Urinary bladder (tissue), 4 donors: ENCODE measurements at places on chromosomes 4 and X. TPM values are rescaled to one million over a fixed set of nuclear protein-coding genes. Genes with fewer than 3 reads are reported as not detected.

The CORIN gene
- 8.6 TPM for polyA plus RNA-seq

The CTAG2 gene
- polyA plus RNA-seq, result not detected

The HPGDS gene
- polyA plus RNA-seq, result 1.5 TPM

The SH2D1A gene
- 0.35 TPM for polyA plus RNA-seq

The MAGEB17 gene
- not detected for polyA plus RNA-seq

The DCX gene
- 0.04 TPM for polyA plus RNA-seq
